ENCODE measurements at places on chromosomes 3 and 15. TPM values are rescaled to one million over a fixed set of nuclear protein-coding genes. Genes with fewer than 3 reads are reported as not detected.

Gene GOLGA8N
- polyA plus RNA-seq = 36.4 TPM

Gene EPB42
- 1.1 TPM for polyA plus RNA-seq

Gene EXD1
- 0.07 TPM for polyA plus RNA-seq

Gene FANCD2
- 16.2 TPM for polyA plus RNA-seq

Gene TLR9
- 0.18 TPM for polyA plus RNA-seq

Gene XYLB
- 14.4 TPM for polyA plus RNA-seq

Gene C3orf49
- not detected for polyA plus RNA-seq

Gene ACKR2
- polyA plus RNA-seq = 3.2 TPM
